ENCODE measurements at places on chromosomes 4 and X.

- DNase-seq, result peak; percentile 82
Measured at GRCh38 chr4:82462415-82462831, 32.0 kb downstream of the ENOPH1 start.

- DNase-seq, result no peak
Measured at GRCh38 chr4:48787056-48787455, 7.0 kb upstream of the FRYL start.

DNA sequence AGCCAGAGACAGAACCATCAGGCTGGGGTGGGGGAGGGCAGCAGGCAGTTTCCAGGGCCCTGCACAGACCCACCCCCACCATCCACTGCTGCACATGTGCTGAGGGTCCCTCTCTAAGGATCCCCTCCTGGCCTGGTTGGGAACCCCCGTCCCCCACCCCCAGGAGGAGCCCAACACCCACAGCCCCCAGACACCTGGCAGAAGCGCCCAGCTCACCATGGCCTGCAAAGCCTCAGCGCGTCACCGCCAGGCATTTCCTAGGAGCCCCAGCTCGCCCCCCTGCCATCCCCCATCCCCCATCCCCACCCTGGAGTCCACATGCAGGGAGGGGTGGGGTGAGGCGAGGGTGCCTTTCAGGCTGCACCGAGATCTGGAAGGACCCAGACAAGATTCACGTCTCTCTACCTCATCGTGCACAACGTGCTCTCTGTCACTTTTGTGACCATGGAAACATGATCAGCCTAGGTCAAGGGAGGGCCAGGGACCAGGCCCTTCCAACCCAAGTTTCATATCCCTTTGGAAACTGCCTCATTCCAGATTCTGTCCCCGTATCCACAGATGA is 9.3 kb downstream of the MXD4 start:
- no peak for DNase-seq

- DNase-seq, result no peak
Measured at GRCh38 chrX:153681175-153681574, 6.6 kb upstream of the SLC6A8 start.

- no peak for DNase-seq
Measured at GRCh38 chr4:104449537-104449936, 45.2 kb downstream of the CXXC4 start.

GRCh38 chr4:165583341-165583740 is 204.5 kb downstream of the CPE start:
- DNase-seq, result no peak

DNA sequence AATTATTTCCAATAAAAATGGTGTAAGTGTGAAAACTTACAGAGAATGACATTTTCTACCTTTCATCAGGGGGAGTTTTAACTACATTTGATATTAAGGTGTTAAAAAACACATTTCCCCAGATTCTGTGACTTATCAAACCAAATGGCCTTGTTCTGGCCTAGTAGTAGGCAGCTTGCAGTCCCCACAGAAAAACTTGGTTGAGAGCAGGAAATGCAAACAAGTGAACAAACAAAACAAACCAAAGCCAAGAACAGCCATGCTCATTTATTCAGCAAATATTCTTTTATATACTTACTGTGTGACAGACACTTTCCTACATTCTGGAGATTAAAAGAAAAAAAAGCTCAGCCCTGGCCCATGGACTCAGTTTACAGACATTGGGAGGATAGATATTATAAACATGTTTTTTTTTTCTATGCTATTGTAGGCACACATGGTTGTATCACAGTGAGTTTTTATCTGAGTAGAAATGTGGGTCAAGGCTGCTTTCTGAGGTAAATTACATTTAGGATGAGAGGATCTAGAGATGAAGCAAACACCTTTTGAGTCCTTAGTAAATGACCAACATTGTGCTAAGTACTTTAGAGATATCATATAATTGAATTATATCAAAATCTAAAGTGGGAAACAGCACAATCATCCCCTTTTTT is 449.2 kb upstream of the AADAT start:
- DNase-seq, result no peak

- DNase-seq, result no peak
Measured at GRCh38 chr4:98566361-98567008, 91.9 kb downstream of the TSPAN5 start.

DNA sequence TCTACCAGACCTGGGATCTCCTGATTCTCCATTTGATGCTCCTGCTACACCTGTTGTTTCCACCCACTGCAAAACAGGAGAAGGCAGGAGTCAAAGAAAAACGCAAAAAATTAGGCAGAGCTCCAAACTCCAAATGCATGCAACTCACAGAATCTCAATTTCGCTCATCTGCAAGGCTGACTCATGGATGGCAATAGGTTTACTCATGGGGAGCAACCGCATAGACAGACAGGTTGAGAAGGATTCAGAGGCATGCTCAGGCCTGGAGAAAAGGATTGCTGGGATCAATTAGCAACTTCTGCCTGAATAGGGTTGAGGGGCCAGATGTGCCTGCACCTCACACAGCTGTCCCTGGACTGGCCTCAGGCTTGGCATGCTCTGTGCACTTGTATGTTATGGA is 231.0 kb downstream of the LDB2 start:
- peak; percentile 95 for DNase-seq

GRCh38 chr4:73432169-73433000 is 3.6 kb upstream of the AFP start:
- DNase-seq, result no peak

GRCh38 chr4:3497523-3498389 is 34.5 kb downstream of the LRPAP1 start:
- DNase-seq, result no peak

- no peak for DNase-seq
Measured at GRCh38 chrX:144732588-144732987, 514.7 kb upstream of the SPANXN1 start.

- no peak for DNase-seq
Measured at GRCh38 chrX:21166272-21166982, 207.8 kb upstream of the CNKSR2 start.

- DNase-seq, result no peak
Measured at GRCh38 chr4:123600987-123601904, 204.7 kb downstream of the SPRY1 start.

GRCh38 chr4:7310451-7310850 is 118.1 kb downstream of the SORCS2 start:
- no peak for DNase-seq
